ENCODE measurements at places on chromosomes 16 and 17.
A peak's percentile ranks its signal among the peaks of the same experiment; 100 is the strongest.

GRCh38 chr17:38442548-38442947, 14.3 kb downstream of the ARHGAP23 start:
- DNase-seq = no peak

- DNase-seq = no peak
Observed at GRCh38 chr16:57125376-57125775, 33.0 kb downstream of the CPNE2 start.

DNA sequence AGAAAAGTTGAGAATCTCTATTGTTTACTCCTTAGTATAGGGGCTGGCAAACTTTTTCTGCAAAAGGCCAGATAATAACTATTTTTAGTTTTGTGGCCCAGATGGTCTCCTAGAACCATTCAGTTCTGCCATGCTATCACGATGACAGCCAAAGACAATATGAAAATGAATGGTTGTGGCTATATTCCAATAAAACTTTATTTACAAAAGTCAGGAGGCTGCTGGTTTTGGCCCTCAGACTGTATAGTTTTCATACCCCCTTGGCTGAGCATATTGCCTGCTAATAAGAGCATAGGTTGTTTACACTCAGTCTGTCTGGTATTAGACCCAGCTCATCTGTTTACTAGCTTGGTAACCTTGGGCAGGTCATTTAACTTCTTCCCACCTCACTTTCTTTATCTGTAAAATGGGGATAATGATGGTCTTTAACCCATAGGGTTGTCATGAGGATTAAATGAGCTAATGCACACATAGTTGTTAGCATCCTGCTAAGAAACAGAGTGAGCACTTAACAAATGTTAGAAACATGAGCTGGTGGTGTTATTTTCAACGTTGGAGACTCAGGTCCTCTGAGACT, 156.3 kb downstream of the MSI2 start:
- no peak for DNase-seq

DNA sequence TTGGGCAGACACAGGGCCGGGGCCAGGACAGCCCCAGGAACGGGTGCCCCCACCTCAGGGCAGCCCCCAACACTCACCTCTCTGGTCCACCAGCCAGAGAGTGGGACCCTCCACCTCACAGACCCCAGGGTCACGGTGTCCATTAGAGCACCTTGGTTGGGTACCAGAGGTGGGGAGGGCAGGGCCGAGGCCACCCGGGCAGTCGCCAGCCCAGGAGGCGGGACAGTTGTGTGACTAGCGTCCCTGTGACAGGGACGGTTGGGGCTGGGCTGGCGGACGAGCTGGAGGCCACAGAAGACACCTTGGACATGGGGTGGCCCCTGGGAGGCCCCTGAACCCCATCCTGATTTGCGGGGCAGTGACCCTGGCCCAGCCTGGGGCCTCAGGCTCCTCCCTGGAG, 11.7 kb upstream of the C1QTNF8 start:
- DNase-seq = no peak

DNA sequence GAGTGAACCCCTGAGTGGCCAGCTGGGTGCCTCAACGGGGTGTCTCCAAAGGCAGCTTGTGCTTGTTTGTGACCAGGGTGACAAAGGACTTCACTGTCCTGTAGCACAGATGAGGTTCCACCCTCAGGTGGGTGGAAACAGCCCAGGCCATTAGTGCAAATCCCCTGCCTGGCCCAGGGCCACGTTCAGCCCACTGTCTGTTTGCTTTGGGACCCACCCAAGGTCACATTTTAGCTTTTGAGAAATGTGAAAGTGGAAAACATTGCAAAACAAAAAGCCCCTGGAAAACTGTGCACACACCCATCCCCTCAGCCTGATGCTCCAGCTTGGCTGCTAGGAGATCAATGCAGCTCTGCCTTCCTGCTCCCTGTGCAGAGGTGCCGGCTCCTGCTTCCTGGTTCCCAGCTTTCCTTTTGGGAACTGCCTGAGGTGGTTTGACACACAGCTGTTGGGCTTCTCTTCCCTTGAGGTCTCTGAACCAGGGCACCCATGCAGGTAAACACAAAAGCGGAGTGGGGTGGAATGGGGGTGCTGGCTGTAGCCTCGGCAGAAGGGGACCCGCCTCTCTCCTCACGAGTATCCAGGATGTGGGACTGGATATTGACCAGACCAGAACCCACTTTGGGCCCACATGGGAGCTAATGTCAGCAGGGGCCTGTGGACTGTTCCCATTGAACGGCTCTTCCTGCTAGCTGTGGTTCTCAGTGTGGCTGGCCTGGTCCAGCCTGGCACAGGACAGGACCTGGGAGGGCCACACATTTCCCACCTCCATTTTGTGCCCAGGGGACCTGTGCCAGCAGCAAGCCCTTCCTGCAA, 7.9 kb upstream of the SPHK1 start:
- no peak for DNase-seq

- DNase-seq = no peak
Observed at GRCh38 chr16:81601601-81602255, 157.1 kb downstream of the CMIP start.

DNA sequence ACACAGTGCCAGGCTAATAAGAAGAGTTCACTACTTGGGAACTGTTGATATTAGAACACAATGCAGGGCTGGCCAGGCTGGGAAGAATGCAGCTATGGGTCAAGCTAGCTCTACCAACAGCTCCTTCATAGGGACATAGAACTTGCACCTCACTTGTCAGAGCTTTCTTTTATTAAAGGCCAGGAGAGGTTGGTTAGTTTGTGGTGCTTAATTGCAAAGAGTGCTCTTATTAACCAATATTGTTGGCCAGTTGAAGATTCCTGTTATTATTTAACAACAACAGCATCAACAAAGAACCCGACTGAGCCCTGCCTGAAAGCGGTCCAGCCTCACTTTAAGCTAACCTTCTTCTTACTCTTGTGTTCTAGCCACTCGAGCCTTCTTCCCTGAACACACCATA, 43.4 kb upstream of the ANKFN1 start:
- DNase-seq = no peak

GRCh38 chr17:73476890-73477350, 165.1 kb upstream of the CDC42EP4 start:
- DNase-seq = no peak

DNA sequence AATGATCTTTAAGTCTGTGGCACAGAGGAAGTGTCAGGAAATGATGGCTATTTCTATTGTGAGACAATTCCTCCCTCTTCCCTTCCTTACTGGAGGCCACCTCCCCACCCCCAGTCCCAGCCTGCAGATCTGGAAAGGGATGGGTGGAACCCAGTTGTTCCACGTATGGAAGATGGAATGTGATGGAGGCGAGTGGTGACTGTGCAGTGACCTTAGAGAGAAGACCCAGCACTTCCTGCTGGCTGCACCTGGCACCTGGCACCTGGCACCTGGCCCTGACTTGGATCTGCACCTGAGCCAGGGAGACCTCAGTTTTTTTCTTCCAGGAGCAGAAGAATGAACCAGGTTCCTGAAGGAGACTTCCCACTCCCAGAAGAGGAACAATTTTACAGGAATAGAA, 33.0 kb upstream of the TMC5 start:
- no peak for DNase-seq

DNA sequence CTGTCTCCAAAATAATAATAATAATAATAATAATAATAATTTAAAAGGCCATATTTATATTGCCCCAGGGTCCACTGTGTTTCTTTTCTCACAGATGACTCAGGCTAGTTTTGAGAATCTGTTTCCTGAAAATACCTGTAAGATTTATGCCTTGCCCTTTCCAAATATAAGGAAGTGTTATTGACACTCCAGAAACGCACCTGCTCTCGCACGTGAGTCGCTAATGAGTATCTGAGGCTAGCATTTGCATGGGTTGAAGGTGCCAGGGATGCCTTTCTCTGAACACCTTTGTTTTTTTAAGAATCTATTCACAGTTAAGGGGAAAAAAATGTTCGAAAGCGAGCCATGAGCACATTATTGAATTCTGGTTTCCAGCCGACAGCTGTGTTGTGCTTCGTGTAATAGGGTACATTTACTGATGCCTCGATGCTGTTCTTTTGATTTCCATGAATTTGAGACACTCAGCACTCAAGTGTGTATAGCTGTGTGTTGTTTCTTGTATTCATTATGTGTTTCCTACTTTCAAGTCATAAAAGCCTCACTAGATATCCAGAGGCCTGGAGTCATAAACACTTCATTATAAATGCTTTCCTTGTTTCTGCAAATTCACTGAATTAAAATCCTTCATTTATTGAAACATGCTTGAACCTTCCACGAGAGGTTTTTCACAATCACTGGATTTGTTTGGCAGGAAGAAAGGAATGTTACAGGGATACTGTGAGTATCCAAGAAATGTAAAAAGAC, 45.0 kb upstream of the NOL11 start:
- peak; percentile 80 for DNase-seq

- DNase-seq = no peak
Observed at GRCh38 chr17:2693561-2694380, 17.8 kb downstream of the CLUH start.

- no peak for DNase-seq
Observed at GRCh38 chr16:386641-387156, 4.9 kb upstream of the PGAP6 start.

- no peak for DNase-seq
Observed at GRCh38 chr17:9948928-9949327, 43.9 kb upstream of the RCVRN start.

GRCh38 chr17:73205459-73205961, 12.7 kb downstream of the COG1 start:
- DNase-seq = no peak

DNA sequence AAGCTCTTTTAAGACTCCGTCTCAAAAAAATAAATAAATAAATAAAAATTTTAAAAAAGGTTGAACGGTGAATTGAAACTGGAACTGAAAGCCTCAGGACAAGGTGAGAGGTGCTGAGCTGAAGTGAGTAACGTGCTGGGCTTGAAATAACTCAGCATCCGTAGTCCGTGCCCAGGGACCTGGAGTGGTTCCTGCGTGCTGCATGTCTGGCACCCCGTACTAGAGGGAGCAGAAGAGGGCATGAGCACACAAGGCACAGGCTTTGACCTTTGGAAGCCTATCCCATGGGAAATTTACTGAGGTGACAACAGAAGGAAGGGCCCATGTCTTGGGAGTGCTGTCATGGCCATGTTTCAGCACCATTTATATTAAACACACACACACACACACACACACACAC, 4.5 kb upstream of the MEIOB start:
- DNase-seq = no peak

DNA sequence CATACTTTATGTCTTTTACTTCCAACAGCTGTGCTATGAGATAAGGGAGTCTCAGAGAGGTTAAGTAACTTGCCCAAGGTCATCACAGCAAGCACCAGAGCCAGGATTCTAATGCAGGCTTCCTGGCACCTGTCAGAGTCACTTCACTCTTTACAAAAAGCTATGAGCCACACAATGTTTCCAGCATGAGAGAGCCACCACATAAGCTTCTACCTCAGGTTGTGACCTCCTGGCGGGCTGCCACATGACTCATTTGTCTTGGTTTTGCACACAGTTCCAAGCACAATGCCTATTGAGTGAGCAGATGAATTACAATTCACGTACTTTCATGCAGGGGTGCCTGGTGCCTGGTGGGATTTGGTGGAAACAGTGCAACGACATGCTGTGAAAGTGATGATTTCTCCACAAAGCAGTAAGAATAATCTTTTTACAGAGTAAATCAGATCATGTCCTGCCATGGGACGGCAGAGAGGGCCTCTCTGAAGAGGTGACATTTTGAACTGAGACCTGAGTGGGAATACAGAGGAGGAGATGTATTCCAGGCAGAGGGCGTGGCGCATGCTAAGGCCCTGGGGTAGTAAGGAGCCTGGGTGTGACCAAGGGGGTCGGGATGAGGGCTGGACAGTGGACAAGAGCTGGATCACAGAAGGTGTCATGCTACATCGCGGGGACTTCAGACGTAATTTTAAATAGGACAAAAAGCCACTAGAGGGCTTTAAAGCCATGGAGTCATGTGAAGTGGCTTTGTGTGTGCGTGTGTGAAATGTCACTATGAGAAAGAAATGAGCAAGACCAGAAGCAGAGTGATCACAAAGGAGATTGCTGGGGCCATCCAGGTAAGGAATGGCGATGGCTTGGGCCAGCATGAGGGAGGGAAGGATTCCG, 53.4 kb downstream of the CACNG3 start:
- DNase-seq = no peak

GRCh38 chr16:58741166-58741565, 7.0 kb upstream of the GOT2 start:
- DNase-seq = no peak

GRCh38 chr17:67095803-67096202, 51.4 kb downstream of the CACNG1 start:
- no peak for DNase-seq

GRCh38 chr16:27543801-27544200, 5.9 kb downstream of the GTF3C1 start:
- DNase-seq = no peak

GRCh38 chr17:70454377-70454776, 285.0 kb downstream of the KCNJ2 start:
- peak; percentile 37 for DNase-seq

GRCh38 chr16:766820-767640, 6.5 kb downstream of the MSLN start:
- DNase-seq = no peak

DNA sequence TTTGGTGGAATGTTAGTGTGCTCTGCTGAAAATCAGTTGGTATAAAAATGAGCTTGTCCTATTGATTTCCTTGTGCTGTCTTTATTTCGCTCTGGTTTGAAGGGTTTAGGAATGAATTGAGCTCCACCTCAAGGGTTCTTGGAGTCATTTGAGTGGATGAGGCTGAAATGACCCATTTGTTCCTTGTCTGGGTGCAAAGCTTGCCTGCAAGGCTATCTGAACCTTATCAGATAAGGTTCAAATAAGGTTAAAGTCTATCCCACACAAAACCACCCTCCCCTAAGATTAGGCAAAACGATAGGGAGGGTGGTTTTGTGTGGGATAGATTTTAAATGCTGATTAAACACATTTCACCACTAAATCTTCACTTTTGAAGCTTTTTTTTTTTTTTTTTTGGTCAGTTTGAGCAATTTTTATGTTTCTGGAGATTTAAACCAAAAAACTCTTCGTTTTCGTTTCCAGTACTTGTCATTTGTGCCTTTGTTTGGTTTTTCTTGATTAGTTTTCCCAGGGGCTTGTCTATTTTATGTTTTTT, 62.7 kb downstream of the ARHGAP44 start:
- no peak for DNase-seq

- no peak for DNase-seq
Observed at GRCh38 chr17:17679243-17679642, 2.0 kb upstream of the RAI1 start.

All from NCI-H526 (cell line).